IMR-90 (cell line): ENCODE measurements at places on chromosomes 12 and 14. TPM values are rescaled to one million over a fixed set of nuclear protein-coding genes. Genes with fewer than 3 reads are reported as not detected.

Gene GLS2
- polyA plus RNA-seq: 0.21 and 0.40 TPM in 2 replicates

Gene GALNT16
- polyA plus RNA-seq: 0.89 and 1.5 TPM in 2 replicates

Gene PLBD1
- not detected in 2 replicates for polyA plus RNA-seq

Gene HHIPL1
- polyA plus RNA-seq: 0.65 and 1.4 TPM in 2 replicates

Gene SIVA1
- polyA plus RNA-seq: 184 and 248 TPM in 2 replicates

Gene PLEKHA5
- polyA plus RNA-seq: 4.3 and 5.3 TPM in 2 replicates

Gene PKP2
- polyA plus RNA-seq: 0.10 and 0.11 TPM in 2 replicates

Gene FKBP11
- 40.0 and 44.1 TPM in 2 replicates for polyA plus RNA-seq

Gene EAPP
- polyA plus RNA-seq: 23.6 and 29.9 TPM in 2 replicates

Gene SBNO1
- 4.1 and 5.3 TPM in 2 replicates for polyA plus RNA-seq

Gene RPGRIP1
- polyA plus RNA-seq: not detected in 2 replicates

Gene NR2C1
- polyA plus RNA-seq: 12.9 and 14.1 TPM in 2 replicates

Gene CCDC198
- polyA plus RNA-seq: not detected in 2 replicates

Gene CYP27B1
- 0.80 and 1.3 TPM in 2 replicates for polyA plus RNA-seq

Gene LPAR5
- not detected in 2 replicates for polyA plus RNA-seq

Gene C12orf57
- 530 and 703 TPM in 2 replicates for polyA plus RNA-seq

Gene HVCN1
- polyA plus RNA-seq: 1.3 and 1.9 TPM in 2 replicates

Gene AQP5
- not detected in 2 replicates for polyA plus RNA-seq

DNA sequence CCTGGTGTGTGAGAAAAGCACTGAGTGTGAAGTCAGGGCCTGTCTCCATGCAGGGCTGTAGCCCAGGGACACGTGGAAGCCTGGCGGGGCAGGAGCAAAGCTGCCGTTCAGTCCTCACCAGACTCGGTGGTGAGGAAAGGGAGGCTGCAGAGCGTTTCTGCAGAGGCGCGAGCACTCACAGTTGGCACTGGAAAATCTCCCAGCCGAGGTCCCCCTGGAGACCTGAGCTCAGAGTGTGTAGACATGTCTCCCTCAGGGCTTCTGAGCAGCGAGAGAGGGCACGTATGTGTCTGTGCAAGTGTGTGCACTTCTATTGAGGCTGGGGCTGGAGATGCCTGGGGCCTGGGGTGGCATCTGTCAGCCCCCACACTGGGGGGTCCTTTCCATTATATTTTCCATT, 11.0 kb upstream of the HHIPL1 start:
- DNase-seq: no peak

DNA sequence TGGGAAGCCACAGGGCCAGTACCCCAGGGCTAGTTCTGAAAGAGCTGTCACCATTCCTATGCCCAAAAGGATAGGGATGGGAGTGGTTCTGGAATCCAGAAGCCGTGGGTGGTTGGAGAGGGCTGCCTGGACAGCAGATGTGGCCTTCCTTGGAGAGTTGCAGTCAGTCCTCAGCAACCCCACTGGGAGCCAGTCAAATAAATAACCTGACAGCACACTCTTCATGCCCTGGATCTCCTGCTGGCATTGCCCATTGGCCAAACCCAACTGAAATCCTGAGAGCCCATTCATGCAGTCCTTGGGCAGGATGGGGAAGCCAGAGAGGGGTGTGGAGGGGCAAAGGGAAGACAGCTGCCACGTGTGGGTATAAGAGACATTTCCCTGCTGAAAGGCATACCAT, 128.2 kb downstream of the PTPN11 start:
- no peak for DNase-seq

- DNase-seq: peak; percentile 75
These were observed 43.8 kb upstream of the NR2C1 start for GRCh38 chr12:95117178-95117599.

DNA sequence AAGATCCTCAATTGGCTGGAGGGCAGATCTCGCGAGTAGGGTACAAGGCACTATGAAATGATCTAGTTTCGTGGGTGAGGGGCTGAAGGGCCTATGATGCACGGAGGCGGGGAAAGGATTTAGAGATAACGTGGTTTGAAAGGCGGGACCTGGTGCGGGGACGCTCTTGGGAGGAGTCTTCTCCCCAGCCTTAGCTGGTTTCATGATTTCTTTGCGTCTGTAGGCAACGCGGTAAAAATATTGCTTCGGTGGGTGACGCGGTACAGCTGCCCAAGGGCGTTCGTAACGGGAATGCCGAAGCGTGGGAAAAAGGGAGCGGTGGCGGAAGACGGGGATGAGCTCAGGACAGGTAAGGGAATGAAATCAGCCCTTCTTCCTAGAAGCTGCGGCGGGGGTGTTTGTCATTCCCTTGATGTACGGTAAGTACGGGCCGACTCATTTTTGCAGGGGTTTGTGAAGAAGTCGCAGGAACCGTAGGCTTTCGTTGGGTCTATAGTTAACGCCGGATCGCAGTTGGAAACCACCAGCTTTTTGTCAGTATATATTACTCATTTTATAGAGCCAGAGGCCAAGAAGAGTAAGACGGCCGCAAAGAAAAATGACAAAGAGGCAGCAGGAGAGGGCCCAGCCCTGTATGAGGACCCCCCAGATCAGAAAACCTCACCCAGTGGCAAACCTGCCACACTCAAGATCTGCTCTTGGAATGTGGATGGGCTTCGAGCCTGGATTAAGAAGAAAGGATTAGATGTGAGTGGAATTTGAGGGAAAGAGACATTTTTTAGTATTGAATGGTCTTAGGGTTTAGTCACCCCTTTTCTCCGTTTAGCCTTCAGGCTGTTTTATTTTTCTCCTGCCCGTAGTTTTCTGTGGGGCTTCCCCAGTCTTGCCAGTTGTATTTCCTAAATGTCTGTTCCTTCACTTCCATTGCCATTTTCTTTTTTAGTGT, 602 bp downstream of the APEX1 start:
- peak; percentile 89 for DNase-seq

- no peak for DNase-seq
These were observed 915.4 kb upstream of the FBXO33 start for GRCh38 chr14:40347675-40348074.

- no peak for DNase-seq
These were observed at the start of gene DTX3 for GRCh38 chr12:57604454-57604991. TSS of gene DTX3 (plus strand) at chr12:57604824. CDS start at chr12:57606518, 1,694 bp downstream.

DNA sequence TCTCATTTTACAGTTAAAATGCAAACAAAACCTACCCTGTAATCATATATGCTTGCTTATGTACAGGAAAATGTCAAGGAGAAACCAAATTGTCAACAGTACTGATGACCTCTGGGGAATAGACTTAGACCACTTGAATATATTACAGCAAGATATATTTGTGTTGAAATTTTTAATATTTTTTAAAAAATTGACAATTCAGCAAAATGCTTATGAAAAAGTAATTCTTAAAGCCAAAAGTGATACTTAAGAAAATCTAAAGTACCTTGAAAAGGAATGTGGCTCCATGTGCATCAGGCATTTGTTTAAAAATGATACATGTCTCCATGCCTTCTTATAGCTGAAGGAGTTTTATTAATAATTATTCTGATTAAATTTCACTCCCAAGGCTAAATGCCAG, 49.2 kb downstream of the PTPN21 start:
- no peak for DNase-seq

- DNase-seq: no peak
These were observed 177.8 kb upstream of the EGLN3 start for GRCh38 chr14:34128665-34129064.

DNA sequence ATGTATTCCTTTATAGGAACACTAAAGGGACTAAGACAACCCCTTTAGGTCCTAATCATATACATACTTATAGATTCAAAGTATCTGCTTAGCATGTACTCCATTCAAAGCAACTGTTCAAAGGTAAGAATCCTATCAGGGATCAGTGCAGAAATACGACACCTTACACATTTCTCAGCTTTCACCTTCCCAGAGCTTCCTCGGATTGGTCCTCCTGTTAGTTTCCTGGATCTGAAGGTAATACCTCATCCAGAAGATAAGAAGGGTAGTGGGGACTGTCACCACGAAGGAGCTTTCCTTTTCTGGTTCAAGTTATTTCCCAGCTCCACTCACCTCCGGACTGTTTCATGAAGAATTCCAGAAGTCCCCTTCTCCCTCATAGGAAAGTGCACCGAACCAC, 38.0 kb downstream of the RCOR1 start:
- DNase-seq: no peak

GRCh38 chr12:90166671-90167070, 458.0 kb upstream of the ATP2B1 start:
- no peak for DNase-seq

- DNase-seq: no peak
These were observed 42.1 kb upstream of the TUNAR start for GRCh38 chr14:95834496-95834895.

- peak; percentile 8 for DNase-seq
These were observed 12.7 kb downstream of the C14orf132 start for GRCh38 chr14:96051642-96052540.

DNA sequence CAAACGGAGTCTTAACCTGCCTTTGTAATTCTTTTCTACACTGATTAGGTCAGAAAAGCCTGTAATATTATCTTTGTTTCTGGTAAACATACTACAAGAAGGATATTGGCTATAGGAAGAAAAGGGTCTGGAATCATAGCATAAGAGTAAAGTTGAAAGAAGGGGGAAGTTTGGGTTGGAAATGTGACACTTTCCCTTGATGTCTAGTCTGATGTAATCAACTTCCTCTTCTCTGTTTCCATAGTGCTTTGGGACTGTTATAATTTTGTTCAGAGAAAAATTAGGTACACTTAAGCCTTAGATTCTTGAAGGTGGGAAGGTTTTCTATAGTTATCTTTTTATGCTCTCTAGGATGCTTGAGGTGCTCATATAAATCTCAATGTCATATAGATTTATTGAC, 322.2 kb downstream of the AEBP2 start:
- DNase-seq: no peak

DNA sequence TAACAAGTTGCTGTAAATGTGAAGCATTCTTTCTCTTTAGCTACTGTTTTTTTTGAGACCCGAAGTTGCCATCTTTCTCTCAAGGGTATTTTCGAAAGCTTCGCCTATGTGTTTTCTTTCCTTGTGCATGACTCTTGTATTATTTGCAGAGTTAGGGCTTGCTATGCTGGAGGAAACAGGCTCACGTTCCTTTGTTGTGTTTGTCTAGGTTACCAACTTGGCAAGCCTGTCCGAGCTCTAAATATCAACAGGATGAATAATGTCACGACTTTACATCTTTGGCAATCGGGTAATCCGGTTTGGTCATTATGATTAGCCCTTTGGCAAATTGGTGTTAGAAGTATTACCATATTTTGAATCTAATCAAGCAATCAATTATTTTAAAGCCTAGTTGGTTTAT, 15.9 kb upstream of the ATP6V0A2 start:
- no peak for DNase-seq

DNA sequence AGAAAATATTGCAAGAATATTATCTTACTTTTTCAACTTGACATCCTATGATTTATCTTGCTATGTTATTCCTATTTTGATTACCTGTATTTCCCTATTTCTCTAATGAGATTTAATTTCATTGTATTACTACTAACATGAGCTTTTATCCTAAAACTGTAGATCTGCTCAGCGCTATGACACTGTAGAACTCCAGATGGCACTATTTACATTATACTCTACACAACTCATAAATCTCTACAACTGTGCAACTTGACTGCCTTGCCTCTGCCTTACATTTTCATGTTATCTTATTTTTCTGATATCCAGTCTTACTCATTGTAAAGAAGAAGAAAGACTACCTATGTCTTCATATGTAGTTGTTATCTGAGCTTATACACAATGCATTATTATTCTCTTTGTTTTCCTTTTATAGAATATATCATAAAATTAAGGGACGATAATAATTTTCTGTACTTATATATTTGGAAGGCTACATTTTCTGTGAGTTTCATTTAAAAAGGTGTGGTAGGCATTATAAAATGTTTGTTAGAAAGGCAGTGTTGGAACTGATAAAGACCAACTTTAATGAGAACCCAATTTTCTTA, 24.1 kb downstream of the NUP37 start:
- peak; percentile 61 for DNase-seq

GRCh38 chr12:45601888-45602287, 127.6 kb upstream of the ARID2 start:
- DNase-seq: no peak

DNA sequence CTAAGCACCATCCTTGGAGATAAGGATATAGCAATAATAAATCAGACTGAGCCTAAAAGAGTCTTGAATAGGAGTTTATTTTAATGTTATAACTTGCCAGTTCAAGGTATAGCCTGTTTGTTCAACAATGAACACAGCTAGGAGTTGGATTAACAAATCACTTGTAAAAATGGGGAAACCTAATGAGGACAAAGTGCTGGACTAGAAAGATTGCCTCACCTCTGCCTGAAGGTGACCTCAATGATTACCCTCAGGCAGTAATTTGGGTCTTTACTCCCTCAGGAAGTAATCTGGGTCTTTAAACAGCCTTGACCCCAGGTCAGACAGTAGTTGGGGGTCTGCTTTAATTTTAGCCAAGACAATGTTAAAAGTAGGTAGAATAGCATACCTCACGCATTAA, 35.5 kb upstream of the CDKL1 start:
- DNase-seq: no peak

GRCh38 chr12:57882575-57882974, 36.0 kb upstream of the CTDSP2 start:
- DNase-seq: no peak

- no peak for DNase-seq
These were observed 76.3 kb downstream of the HSD17B6 start for GRCh38 chr12:56839489-56839848.

DNA sequence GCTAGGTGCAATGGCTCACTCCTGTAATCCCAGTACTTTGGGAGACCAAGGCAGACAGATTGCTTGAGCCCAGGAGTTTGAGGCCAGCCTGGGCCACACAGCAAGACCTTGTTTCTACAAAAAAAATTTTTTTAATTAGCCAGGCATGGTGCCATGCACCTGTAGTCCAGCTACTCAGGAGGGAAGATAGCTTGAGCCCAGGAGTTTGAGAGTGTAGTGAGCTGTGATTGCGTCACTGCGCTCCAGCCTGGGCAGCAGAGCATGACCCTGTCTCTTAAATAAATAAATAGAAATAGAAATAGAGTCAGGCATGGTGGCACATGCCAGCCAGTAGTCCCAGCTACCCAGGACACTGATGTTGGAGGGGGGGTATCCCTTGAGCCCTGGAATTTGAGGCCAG, 36.7 kb upstream of the CLIP1 start:
- no peak for DNase-seq

- DNase-seq: no peak
These were observed 859.1 kb upstream of the FLRT2 start for GRCh38 chr14:84670796-84671195.
